GM04503 (cell line): ENCODE measurements at places on chromosomes 1 and 21.

GRCh38 chr1:107919953-107920352 lies 45.0 kb downstream of the VAV3 start:
- no peak for DNase-seq

DNA sequence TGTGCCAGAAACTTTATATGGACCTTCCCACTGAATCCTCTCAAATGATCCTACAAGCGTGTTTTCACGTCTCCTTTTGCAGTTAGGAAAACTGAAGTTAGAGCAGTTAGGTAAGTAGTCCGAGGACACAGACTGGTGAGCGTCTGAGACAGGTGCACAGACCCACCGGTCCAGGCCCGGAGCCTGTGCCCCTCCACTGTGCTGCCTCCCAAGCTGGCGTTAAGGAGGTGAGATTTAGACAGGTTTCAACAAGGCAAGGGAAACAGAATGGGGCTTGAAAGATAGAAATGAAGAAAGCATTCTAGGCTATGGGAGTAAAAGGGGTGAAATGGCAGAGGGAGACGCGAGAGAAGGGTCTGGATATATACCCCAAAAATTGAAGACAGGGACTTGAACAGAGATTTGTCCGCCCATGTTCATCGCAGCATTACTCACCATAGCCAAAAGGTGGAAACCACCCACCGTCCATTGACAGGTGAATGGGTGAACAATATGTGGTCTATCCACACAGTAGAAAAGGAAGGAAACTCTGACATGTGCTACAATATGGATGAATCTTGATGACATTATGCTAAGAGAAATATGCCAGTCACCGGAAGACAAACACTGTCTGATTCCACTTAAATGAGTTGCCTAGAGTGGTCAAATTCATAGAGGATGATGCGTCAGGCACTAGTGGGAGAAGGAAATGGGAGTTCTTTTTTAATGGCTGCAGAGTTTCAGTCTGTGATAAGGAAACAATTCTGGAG lies 15.7 kb upstream of the PKP1 start:
- DNase-seq: peak; percentile 23

GRCh38 chr21:46610018-46610701 lies 5.3 kb upstream of the S100B start:
- no peak for DNase-seq

GRCh38 chr1:85607126-85607920 lies 26.8 kb downstream of the CCN1 start:
- DNase-seq: peak; percentile 100

DNA sequence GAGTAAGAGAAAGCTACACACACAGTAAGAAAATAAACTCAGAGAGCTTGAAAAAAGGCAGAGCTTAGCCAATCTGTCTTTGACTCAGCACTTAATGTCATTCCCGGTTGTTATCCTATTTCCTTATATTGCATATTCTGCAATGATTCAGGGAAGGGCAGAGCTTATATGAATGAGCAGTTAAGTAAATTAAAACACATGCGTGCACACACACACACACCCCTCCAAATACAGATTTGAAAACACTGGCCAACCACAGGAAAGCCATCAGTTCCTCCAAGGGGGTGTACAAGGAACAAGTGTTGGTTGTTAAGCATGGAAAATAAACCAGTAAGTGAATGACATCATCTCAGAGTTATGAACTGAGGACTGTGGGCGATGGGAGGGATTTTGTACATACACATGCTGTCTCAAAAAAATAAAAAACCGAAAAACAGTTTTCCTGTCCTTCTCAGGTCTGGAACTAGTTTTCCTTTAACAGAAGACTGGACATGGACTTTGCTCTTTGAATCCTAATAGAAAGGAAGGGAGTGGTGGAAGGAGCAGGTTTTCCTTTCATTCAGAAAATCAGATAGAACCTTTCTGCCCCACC lies 1.0 kb downstream of the IQGAP3 start:
- peak; percentile 76 for DNase-seq

DNA sequence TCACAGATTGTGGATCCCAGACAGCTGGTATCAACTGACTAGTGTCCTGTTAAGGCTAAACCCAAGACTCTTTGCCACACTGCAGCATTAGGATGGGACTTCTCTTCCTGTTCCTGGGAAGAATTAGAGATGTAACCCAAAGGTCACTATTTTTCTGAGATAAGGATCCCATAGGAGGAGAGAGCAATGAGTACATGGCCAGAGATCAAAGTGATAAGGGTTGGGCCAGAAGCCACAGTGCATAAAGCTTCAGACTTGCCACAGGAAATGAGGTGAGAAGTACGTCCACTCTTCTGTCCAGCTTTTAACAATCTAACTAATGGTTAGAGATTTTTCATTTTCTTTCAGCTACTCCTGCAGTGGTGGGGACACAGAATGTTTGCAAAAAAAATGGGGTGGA lies at the start of gene HSD3B1:
Gene HSD3B1 (plus strand): TSS at position 270 of the 400 bp plus-strand sequence. CDS start 267 bp downstream, outside the sequence.
- DNase-seq: no peak

GRCh38 chr1:204709960-204710912 lies 24.7 kb upstream of the LRRN2 start:
- DNase-seq: no peak

- no peak for DNase-seq
Measured at GRCh38 chr1:154935749-154936554, 567 bp downstream of the PMVK start.

GRCh38 chr1:93800856-93801255 lies 78.2 kb downstream of the DNTTIP2 start:
- DNase-seq: no peak

GRCh38 chr1:238485057-238485911 lies 594.6 kb upstream of the ZP4 start:
- no peak for DNase-seq

- DNase-seq: no peak
Measured at GRCh38 chr1:33841494-33841893, 22.4 kb upstream of the HMGB4 start.

- no peak for DNase-seq
Measured at GRCh38 chr1:183646776-183647175, 6.3 kb downstream of the APOBEC4 start.

DNA sequence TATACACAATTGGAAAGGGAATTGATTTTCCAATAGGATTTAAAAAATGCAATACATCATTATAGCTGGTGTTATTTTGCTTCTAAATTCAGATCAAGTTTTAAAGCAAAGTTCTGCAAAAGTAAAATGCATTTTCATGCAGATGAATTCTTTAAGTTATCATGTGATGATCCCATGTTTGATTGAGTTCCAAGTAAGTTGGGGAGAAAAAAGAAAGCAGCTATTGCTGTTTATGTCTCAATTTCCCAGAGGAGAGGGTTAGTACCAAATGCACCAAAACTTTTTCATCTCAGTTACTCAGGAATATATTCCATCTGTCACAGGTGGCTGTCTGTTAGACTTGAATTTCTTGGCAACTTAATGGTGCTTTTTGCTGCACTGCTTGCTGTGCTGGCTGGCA lies 29.7 kb downstream of the HSPA13 start:
- DNase-seq: no peak

DNA sequence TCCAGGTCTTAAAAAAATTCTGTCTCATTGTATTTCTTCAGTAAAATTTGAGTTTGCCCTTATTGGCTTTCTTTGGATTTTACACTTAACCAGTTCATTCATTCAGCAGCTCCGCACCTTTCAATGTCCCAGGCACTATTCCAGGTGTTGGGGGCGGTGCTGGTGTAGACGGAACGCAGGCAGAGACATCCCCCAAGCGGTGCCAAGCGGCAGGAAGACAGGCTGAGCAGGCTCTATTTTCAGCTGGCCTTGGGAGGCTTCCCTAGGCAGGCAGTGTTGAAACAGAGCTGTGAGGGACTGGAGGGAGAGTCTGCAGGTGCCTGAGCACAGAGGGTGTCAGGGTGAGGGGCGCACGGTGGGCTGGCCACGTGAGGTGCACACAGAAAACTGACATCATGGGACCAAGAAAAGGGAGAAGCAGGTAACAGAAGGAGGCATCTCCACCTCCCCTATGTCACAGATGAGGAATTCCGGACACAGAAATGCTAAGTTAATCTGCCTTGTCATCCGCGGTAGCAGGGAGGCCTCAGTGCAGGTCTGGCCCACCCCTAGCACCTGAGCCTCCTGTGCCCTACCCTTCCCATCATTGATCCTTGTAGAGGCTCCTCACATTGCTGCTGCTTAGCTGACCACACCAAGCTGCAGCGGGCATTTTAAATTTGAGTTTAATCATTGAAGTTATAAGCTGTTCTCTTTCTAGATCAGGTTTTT lies 40.8 kb downstream of the SLC37A1 start:
- DNase-seq: no peak

DNA sequence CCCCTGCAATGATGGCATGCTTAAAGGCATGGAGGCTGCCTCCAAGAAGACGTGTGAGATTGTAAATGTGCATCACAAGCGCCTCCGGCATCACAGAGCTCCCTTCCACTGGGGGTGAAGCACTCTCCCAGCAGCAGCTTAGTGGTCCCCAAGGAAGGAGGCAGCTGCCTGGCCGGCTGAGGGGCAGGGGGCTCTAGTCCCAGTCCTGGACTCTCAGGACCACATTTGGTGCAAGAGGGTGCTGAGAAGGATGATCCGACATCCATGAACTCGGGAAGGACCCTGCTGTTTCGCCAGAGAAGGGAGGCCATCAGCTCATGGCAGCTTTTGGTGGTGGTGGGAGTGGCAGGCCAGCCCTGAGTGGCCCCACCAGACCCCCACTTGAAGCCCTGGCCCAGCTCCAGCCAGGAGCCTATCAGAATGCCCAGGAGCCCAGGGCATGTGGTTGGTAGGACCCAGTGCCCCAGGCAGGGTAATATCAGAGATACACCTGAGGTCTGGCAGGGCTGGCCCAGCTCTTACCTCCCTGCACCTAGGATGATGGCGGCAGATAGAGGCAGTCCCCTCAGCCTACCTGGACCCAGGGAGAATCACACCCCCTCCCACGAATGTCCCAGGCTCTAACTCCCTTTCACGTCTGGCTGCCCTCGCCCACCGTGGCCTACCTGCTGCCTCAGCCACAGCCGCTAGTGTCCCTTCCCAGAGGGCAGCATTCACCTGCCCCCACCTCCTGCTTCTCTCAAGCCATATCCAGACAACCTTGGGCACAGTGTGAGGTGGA lies 2.4 kb upstream of the WNT9A start:
- no peak for DNase-seq

GRCh38 chr21:17388226-17388625 lies 124.6 kb upstream of the CXADR start:
- no peak for DNase-seq

GRCh38 chr1:9655836-9656235 lies 4.3 kb downstream of the PIK3CD start:
- DNase-seq: no peak

GRCh38 chr1:205430696-205431305 lies 8.9 kb upstream of the LEMD1 start:
- DNase-seq: no peak

- no peak for DNase-seq
Measured at GRCh38 chr1:228408869-228409805, 2.5 kb upstream of the TRIM11 start.

DNA sequence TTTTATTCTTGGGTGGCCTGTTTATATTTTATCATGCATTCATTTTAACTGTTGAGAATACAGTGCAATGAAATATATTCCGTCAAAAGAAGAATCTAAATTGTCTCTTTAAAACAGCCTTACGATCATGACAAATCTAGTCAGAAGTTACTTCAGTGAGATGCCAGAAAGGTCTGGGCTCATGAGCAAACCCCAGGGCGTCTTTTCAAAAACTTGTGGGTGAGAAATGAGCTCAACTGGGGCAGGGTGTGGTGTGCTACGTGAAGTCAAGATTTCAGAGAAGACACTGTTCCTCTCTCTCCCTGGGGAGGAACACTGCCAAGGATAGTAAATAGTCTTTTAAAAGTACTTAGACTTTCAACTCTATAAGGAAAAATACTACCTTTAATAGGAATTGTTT lies 13.4 kb upstream of the UAP1 start:
- DNase-seq: peak; percentile 65

GRCh38 chr1:213688655-213689054 lies 299.1 kb upstream of the PROX1 start:
- no peak for DNase-seq

DNA sequence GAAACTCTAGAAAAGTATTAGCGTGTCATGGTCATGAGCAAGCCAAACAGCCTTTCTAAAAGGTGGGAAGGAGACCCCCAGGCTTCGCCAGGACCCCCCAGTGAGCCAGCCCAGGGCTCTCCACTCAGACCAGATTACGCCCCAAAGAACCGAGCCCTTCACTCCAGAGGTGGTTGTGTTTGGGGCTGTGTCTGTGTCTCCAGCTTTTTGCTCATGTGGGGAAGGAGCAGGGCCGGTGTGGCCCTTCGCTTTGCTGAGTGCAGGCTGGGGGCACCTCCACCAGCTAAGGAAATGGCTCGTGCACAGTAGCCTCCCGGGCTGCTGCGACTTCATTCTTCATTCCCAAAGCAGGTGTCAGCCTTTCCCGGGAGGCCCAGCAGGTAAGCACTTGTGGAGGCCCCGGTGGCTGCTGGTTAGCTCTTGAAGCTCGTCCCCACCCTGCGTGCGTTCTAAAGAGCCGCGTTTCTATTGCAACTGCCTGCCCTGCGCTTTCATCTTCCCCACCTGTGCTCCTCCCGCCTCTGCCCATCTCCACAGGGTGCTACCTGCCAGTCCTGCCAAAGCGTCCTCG lies 531 bp downstream of the TSPEAR start:
- DNase-seq: no peak

DNA sequence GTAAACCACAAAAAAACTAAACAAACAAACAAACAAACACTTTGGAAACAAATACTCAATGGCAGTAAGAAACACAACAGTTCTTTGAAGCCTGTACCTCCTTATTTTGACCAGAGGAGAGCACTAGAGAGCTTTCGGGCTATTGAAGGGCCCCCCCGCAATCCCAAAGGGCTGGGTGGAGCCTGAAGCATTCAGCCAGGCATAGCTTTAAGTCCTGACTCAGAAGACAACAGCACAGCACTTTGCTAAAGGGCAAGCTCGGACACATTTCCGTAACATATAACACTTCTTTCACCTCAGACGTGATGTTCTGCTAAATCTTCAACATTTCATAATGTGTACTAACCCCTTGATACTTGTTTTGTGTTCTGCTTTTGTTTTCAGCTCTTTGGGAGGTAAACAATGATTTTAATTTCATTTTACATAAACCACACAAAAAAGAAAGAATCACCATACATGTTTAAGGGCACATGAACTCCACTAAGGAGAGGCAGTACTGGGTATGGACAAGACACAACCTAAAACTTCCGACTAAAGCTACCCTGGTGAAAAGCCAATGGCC lies 9.7 kb upstream of the SHCBP1L start:
- DNase-seq: peak; percentile 71
